ENCODE measurements at places on chromosomes 3 and 15.
A peak's percentile ranks its signal among the peaks of the same experiment; 100 is the strongest.

DNA sequence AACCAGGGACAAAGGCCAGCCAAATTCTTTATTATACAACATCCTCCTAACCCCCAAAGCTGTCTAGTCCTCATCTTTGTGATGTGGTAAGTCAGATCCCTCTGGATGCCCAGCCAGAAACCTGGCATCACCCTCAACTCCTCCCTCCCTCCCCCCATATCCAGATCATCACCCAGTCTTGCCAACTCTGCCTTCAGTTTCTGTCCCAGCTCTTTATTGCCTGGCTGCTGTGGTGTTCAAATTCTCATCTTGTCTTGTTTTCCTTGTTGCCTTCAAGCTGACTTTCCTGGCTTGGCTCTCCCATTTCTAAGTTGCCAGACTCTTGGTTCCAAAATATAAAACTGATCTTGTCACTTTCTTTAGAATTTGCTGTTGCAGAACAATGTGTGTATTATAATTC, 28.6 kb downstream of the MAP2K1 start:
- no peak for DNase-seq

DNA sequence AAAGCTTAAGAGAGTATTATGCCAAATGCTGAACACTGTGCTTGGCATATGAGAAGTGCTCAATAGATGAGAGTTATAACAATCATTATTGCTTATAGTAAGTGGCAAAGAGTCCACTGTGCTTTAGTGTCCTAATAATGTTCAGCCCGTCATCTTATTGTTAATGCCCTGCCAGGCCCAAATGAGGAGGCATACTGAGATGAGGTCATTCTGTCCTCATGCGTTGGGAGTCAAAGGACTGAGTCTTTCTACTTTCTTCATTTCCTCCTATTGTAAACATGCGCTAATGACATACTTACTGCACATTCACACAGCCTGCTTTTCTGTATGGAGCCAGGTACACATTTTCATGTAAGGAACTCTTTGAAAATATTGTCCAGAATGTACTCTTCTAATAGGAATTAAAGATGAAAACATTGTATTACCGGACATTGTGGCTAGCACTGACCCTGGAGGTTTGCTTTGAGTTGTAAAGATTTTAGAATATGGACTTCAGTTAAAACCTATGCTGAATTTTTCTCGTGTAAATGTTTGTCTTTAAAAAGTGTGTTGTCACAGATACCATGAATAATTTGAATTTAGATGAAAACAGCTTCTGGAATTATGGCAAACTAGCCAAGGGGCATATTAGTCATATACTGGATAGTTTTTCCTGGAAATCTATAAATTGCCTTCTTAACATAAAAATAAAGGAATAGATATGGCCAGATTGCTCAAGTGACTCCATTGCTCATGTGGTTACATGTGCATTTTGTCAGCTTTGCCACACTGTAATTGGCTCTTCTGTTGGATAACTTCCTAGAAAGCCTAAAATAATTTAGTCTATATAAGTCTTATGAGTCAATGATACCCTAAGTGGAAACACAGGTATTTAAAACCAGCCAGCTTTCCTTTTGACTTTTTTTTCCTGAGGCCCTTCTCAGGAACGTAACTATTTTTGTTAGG, 38.3 kb downstream of the KBTBD12 start:
- DNase-seq: no peak

GRCh38 chr15:53384417-53384816, 375.0 kb downstream of the WDR72 start:
- no peak for DNase-seq

GRCh38 chr3:98565843-98566242, 27.6 kb downstream of the CPOX start:
- no peak for DNase-seq

- DNase-seq: no peak
Observed at GRCh38 chr15:68646696-68647095, 67.9 kb downstream of the CORO2B start.

DNA sequence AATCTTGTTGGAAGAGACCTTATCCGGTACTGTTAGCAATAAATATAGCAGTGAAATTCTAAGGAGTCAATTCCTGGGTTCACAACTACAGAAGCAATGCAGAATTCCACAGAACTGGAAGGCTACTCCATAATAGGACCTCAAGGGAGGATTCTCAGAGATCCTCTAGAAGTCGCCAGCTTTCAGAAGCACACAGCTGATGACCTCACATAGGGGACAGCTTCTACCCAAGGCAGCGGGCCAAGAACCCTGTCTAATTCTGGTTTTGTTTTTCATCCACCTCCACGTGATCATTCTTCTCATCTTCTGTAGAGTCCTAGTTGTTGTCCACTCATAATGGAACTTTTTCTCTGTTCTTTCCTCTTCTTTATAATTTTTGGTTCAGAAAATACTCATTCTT, 99.4 kb downstream of the ERC2 start:
- DNase-seq: no peak

DNA sequence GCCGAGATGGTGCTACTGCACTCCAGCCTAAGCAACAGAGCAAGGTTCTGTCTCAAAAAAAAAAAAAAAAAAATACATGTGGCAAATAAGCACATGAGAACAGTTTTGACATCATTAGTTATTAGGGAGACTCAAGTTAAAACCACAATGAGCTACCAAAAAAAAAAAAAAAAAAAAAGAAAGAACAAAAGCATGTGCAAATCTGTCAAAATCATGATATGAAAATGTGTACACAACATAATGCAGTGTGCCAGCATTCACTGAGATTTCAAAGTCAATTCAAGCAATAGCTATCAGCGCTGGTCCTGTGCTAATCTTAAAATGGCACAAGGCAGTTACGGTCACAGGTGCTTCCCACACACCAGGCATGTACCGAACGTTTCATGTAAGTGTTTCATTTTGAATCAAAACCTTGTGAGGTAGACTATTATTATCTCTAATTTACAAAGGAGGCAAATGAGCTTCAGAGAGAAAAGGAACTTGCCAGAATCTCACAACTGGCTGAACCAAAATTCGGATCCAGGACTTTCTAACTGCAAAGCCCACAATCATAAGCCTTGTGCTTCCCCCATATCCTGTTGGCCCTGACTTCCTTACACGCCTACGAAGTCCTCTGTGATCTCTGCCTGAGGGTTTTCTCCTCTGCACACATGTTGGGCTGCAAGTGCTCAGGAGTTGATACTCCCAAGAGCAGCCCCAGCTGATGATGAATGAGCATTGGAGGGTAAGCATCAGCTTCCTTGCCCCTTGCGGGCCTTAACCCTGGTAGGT, 200.1 kb upstream of the PROK2 start:
- no peak for DNase-seq

GRCh38 chr3:33146791-33147445, 33.1 kb downstream of the CRTAP start:
- DNase-seq: peak; percentile 86

DNA sequence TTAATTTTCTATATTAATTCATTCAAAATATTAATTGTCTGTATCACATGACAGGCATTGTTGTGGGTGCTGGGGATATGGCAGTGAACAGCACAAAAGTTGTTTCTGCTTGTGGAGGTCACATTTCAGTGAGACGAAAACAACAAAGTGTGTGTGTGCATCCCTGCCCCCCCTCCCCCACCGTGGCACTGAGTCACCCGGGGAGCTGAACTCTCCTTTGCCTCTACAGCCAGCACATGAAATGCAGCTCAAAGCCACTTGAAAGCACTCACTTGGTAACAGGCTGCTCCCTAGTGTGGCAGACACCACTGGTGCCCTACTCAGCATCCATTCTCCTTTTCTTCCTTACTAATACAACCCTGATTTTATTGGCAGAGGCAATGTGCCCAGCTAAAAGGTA, 16.9 kb upstream of the SCAMP5 start:
- DNase-seq: no peak

DNA sequence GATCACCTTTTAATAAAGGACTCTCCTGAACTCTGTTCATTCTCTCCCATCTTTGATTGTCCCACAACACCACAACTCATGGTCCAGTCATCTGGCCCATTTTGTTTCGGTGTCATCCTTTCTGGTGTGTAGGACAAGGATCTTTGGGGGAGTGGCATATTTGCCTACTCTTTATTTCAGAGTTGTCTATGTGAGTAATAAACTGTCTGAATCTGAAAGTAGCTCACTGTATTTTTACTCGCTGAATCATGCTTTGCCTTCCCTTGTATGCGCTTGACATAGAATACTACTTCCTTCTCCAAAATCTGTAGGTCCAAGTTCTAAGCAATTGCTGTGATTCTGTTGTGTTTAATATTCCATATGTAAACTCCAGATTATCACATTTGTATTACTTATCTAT, 29.9 kb upstream of the NOX5 start:
- no peak for DNase-seq

- DNase-seq: no peak
Observed at GRCh38 chr15:58639002-58639756, 110.3 kb downstream of the ADAM10 start.
